ENCODE measurements at places on chromosomes 2 and 18. TPM values are rescaled to one million over a fixed set of nuclear protein-coding genes. Genes with fewer than 3 reads are reported as not detected.

Gene SPAG16
- 7.4 TPM for total RNA-seq

- DNase-seq, result no peak
Measured at GRCh38 chr2:46942143-46942526, 26.5 kb upstream of the MCFD2 start.

Gene HOXD3
- total RNA-seq, result 1.2 TPM

DNA sequence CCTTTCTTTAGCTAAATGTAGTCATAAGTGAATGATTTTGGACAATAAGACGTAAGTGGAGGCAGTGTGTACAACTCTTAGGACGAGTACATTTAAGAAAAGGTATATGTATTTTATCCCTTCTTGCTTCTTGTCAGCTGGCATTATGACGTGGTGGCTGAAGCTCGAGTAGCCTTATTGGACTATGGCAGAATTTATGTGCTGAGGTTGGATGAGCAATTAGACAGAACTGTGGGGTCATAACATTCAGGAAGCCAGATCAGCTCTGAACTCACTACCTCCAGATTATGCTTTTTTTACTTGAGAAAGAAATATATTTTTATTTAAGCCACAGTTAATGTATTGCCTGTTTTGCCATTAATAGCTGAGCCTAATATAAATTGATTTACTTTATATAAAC, 661.5 kb downstream of the ERBB4 start:
- no peak for DNase-seq

GRCh38 chr2:75025633-75026380, 67.4 kb downstream of the POLE4 start:
- DNase-seq, result no peak

Gene GNLY
- total RNA-seq, result 1.5 TPM

DNA sequence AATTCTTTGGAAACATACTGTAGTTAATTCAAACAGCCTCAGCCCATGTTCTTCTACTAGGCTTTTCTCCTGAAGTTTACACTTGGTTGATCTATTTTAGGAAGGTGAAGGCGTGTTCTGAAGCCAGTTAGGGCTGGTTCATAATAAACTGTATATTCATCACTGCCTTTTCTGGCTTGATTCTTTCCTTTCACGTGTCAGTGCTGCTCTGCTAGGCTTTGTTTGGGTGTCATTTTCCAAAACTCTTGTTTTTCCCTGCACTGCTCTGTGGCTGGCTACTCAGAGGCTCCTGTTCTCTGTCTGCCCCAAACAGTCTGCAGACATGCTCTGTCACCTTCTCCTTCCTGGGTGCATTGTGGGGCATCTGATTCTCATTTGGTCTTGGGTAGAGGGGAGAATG, 136.1 kb downstream of the PARD3B start:
- no peak for DNase-seq

GRCh38 chr2:111030260-111030891, 90.3 kb upstream of the BCL2L11 start:
- no peak for DNase-seq

DNA sequence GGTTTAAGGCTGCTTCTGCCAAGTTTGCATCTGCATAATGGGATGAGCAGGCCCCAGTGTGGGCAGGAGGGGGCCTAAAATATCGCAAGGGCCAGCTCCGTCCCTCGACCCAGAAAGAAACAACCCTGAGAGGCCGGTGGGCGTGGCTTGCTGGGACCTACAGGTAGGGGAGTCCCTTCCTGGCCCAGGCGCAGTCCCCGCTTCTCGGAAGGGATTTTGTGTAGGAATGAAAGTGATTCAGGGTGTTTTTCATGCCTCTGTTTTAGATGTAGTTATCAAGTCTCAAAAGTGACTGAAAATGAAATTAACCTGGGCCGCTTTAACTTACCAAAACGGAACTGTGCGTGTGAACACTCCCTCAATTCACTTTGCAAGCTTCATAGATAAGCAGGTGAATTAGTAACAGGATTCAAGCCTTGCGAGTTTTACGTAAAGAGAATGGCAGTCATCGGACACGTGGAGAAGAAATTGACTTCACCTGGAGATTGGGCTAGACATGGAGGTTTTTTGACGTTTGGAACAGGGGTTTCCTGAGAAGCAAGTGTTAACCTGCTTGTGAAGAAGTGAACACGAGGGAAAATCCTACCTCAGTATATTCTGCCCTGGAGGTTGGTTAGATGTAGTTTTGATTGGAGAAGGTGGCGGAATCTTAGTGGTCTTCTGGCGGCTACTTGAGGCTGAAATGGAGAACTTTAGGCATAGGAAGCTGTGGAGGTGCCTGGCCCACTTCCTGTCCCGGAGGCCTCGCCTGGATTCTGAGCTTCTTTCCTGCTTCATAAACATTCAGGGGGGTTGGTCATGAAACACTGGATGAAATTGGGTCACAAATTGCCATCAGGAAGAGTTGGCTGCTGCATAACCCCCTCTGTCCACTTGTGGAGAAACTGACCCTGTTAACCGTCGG, 1.7 kb downstream of the NCK2 start:
- peak; percentile 18 for DNase-seq

Gene TMEM169
- not detected for total RNA-seq

- DNase-seq, result no peak
Measured at GRCh38 chr2:55441280-55441892, 21.7 kb upstream of the CCDC88A start.

DNA sequence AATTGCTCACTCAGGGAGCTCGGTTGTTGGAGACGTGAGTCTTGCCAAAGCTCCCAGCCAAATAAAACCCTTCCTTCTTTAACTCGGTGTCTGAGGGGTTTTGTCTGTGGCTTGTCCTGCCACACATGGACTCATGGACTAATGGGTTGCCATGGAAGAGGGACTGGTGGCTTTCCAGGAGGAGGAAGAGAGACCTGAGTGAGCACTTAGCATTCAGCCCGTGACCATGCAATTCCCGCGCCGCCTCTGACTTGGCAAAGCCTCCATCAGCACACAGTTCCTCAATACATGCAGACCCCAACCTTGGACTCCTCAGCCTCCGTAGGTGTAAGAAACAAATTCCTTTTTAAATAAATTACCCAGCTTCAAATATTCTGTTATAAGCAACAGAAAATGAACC, 57.3 kb upstream of the TMEM18 start:
- DNase-seq, result no peak

Gene SLC4A3
- 5.6 TPM for total RNA-seq

DNA sequence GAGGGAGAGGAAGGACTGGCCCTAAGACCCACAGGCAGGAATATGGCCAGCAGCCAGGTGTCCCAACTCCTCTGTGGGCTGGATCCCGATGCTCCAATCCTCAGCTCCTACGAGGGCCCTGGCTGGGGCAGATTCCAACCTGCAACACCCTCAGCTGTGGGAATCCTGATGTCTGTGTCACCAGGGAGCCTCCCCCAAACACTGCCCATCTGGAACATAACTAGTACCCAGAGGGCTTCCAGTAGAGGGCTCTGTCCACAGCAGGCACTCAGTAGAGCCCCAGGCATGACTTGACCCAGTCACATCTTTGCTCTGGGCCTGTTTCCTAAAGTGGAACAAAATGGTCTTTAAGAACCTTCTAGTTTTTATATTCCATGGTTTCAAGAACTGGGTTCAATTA, 20.6 kb upstream of the LOXHD1 start:
- DNase-seq, result no peak

Data from thoracic aorta (tissue), 2 donors.